Kidney epithelial cell (primary cell): ENCODE measurements at places on chromosomes 7 and 10. TPM values are rescaled to one million over a fixed set of nuclear protein-coding genes. Genes with fewer than 3 reads are reported as not detected.
A peak's percentile ranks its signal among the peaks of the same experiment; 100 is the strongest.

ZNF248 gene
- total RNA-seq = 7.9 and 9.6 TPM in 2 replicates

ADAM12 gene
- 21.9 and 30.0 TPM in 2 replicates for total RNA-seq

CLDN4 gene
- total RNA-seq = 892 and 990 TPM in 2 replicates

CASTOR2 gene
- 9.5 and 12.2 TPM in 2 replicates for total RNA-seq

ZKSCAN5 gene
- 10.0 and 11.5 TPM in 2 replicates for total RNA-seq

NEUROG3 gene
- total RNA-seq = not detected in 2 replicates

GRCh38 chr7:20742913-20743312, 43.8 kb downstream of the SP8 start:
- DNase-seq = no peak

GRCh38 chr10:121027371-121027770, 176.2 kb downstream of the WDR11 start:
- no peak for DNase-seq

- no peak for DNase-seq
These were observed 22.7 kb upstream of the PARP12 start for GRCh38 chr7:140085447-140085846.

DNA sequence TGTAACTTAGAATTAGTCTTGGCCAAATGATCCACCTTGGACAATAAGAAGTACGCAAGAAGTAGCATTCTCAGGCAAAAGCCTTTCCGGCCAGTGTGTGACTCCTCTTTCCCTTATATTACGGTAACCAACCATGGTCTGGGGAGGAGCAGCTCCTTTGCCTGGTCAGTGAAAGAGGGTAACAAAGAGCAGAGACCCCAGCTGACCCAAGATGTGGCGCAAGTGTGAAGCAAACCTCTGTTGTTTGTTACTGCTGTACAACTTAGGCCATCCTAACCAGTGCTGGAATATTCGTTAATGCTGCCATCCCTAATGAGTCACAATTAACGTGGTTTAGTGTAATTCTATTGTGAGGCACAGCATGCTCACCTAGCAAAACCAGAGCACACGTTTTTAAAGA, 44.0 kb downstream of the HIPK2 start:
- DNase-seq = no peak

DNA sequence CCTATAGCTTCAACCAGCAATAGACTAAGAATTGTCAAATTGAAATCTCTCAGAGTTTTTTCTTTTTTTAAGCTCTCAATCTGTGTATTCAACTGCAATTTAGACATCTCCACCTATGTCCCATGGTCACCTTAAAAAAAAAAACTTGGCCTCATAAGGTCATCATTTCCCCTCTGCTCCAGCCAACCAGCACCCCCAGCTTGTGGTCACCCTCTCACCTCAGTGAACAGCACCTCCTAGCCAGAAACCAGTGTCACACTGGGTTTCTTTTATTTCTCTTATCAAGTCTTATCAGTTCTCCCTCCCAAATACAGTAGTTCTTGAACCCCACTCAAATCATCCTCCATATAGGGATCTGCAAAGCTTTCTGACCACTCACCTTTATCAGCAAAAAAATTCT, 4.0 kb downstream of the ITGB1 start:
- no peak for DNase-seq

DNA sequence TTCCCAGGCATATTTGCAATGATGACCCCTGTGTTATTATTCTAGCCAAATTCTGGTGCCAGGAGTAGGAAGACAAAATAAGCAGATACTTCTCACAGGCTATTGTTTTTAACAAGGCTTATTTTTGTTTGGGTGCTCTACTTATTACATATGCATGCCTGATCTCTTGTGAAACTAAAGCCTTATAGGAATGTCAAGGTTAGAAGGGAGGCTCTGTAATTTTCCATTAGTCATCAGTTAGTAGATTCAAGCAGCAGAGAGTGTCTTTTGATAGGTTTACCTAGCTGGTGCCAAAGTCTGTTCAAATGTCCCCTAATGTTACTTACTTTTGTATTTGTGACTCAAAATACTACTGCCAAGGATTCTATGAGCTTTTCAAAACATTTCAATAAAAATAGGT, 11.7 kb upstream of the TMEM106B start:
- DNase-seq = peak; percentile 23
